Mucosa of gallbladder (tissue), 1 donor: ENCODE measurements at places on chromosomes 5 and 9.

DNA sequence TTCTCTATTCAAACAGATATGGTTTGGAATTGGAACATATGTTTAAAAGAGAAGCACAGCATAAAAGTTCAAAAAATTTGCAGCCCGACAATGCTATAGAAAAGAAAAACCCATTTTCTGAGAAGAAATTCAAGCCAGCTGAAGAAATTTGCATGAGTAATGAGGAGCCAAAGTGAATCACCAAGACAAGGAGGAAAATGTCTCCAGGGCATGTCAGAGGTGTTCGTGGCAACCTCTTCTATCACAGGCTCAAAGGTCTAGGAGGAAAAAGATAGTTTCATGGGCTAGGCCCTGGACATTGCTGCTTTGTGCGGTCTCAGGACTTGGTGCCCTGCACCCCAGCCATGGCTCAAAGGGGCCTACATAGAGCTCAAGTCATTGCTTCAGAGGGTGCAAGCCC is 134.8 kb upstream of the ADAMTS16 start:
- no peak for DNase-seq

- no peak for DNase-seq
These were observed 158.1 kb downstream of the C9orf152 start for GRCh38 chr9:110049699-110050450.

- no peak for DNase-seq
These were observed 9.1 kb downstream of the AFAP1L1 start for GRCh38 chr5:149280802-149281201.

DNA sequence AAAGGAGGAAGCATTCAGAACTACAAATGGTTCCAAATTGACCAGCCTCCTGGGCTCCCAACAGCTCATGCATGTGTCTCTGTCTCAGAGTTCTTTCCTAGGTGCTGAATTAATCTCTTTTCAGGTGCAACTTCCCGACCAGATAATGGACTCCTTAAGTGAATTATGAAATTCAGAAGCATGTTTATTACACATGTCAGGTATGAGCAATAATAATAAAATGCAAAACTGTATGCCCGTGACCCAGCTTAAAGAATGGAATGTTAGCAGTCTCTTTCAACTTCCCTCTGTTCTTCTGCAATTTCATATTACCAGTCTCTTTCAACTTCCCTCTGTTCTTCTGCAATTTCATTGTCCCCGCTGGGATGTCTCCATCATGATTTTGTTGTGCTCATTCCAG is 60.4 kb downstream of the FBXL7 start:
- DNase-seq, result no peak

- no peak for DNase-seq
These were observed 6.6 kb downstream of the ARL10 start for GRCh38 chr5:176371621-176372539.
